Ammon's horn (tissue), 1 donor: ENCODE measurements at places on chromosomes 12 and 14.

DNA sequence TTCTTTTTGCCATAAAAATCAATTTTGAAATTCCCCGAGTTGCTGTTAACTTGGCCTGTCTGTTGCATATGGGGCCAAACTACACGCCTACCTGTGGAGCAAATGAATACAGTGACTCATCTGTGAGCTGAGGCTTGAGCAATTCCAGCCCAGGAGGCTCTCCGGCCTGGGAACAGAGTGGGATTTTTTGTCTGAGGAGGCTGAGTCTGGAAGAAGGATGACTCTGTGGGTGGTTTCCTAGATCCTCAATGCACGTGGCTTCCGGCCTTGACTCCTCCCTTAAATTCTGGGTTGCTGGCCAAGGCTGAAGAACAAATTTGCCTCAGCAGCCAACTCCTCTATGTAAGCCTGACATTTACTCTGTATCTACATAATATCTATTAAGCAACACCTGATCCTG lies 124.1 kb downstream of the SSPN start:
- no peak for DNase-seq

DNA sequence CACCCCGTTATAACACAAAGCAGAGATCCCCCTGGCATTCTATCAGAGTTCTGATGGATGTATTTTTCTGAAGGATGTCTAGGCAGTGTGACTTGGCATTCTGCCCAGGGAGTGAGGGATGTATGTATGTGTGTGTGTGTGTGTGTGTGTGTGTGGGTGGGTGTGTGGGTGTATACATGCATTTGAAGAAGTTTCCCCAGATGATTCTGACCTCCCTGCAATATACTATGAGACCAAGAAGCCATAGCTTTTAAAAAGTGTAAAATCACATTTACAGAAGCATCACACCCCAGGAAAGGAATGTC lies 59.7 kb upstream of the NAP1L1 start:
- DNase-seq: no peak

DNA sequence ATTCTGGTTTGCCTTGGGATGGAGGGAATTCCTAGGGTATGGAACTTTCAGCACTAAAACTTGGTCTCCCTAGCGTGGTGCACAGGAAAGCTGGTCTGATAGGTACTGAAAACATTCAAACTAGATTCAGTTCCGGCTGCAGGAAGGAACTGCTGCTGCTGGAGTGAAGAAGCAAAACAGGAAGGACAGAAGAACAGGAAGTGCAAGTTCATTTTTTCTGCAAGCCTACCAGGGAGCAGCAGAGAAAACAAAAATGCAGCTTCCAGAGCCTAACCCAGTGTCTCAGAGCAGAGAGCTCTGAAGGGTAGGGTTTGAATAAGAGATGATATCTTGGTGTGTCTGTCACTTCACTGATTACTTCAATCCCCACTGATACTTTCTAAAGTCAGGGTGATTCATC lies 165.2 kb downstream of the VRK1 start:
- DNase-seq: peak; percentile 49

- DNase-seq: no peak
These were observed 112.7 kb downstream of the IPO8 start for GRCh38 chr12:30582943-30583342.

- no peak for DNase-seq
These were observed 210.9 kb downstream of the LRFN5 start for GRCh38 chr14:41817626-41818025.

DNA sequence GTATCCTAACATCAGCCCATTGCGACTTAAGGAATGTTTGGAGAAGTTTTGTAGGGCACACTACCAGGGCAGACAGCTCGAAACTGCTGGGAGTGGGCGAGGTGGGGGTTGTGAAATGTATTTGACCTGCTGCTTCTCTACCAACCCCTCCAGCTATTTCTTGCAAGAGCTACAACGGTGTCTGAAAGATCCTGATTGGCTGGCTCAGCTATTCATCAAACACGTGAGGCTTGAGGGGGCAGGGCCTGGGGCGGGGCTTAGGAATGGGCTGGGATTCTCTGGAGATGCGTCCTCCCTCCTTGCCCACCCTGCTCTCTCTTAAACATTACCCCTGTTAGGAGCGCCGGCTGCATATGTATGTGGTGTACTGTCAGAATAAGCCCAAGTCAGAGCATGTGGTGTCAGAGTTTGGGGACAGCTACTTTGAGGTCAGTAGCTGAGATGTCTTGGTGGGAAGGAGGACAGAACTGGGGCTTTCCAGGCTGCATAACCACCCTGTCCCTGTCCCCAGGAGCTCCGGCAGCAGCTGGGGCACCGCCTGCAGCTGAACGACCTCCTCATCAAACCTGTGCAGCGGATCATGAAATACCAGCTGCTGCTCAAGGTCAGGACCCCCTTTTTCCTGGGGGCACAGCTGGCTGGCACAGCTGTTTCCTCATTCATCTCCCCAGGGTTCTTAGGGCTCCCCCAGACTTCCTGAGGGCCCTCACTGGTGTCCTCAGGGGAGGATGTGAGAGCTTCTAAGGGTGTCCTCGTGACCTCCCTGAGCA lies 3.1 kb downstream of the ARHGEF25 start:
- no peak for DNase-seq

DNA sequence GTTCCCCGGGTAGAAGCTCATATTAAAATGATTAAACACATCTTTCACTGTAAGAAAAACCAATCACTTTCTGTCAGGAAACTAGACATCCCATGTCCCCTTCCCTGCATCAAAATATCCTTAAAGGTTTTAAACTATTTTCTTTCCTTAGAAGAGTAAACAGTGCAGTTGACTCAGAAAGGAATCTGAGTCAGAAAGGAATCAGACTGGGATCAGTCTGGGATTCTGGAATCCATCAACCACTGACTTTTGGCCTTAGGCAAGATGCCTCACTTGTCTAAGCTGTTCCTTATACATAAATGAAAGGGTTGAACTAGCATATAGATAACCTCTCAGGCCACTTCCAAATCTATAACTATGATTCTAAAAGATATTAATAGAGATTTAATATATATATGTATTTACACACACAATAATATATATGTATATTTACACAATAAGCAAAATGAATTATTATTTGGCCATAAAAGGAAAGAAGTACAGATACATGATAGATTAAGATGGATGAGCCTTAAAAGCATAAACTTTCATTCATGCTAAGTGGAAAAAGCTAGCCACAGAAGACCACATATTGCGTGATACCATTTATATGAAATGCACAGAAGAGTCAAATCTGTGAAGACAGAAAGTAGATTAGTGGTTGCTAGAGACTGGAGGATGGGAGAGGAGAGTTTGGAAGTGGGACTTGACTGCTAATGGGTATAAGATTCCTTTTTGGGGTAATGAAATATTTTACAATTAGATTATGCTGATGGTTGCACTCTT lies 114.4 kb downstream of the SLC38A1 start:
- no peak for DNase-seq

- DNase-seq: no peak
These were observed 1.2 kb downstream of the TMEM120B start for GRCh38 chr12:121713793-121714192.

DNA sequence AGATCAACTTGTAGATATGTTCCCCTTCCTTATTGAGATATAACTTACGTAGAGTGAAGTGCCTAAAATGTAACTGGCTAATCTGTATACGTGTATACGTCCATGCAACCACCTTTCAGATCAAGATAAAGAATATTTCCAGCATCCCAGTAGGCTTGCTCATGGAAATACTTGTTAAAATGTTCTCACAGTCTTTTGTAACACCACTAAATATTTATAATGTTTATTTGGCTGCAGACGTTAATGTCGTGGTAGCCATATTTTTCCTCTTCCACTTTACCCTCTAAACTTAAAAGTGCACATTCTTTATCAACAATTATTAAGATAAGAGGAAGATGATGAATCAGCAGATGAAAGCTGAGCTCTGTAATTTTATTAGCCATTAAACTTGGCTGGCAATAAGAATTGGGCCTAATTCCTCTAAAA lies 447.4 kb downstream of the AEBP2 start:
- DNase-seq: no peak

DNA sequence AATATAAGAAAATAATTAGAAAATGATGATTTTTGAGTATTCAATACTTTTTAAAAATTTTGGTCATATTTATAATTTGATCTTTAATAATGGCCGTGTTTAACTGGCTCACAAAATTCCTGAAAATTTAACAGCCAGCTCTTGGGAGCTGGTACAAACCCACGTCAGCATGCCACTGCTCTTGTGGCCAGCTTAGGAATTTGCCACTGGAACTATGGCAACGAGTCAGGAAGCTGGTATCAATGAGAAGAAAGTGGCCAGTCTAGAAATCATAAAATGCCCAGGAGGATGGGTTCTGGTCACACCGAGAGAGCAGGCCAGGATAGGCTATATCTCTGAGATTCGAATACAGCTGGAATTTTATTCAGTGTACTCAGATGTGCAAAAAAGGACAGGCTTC lies 72.2 kb upstream of the PLEKHG3 start:
- DNase-seq: no peak
